Stimulated activated CD4-positive, alpha-beta T cell treated with anti-CD3 and anti-CD28 coated beads, TNF-alpha, amount 100 ng/mL, for 24 hours (primary cell): ENCODE measurements at places on chromosomes 16 and 17.

GRCh38 chr16:30948667-30949649, at the start of gene ORAI3:
TSS of gene ORAI3 (plus strand) at chr16:30949068. CDS start at chr16:30949290, 222 bp downstream.
- no peak for DNase-seq

- DNase-seq: no peak
Observed at GRCh38 chr17:81927152-81927652, 333 bp downstream of the MAFG start.

DNA sequence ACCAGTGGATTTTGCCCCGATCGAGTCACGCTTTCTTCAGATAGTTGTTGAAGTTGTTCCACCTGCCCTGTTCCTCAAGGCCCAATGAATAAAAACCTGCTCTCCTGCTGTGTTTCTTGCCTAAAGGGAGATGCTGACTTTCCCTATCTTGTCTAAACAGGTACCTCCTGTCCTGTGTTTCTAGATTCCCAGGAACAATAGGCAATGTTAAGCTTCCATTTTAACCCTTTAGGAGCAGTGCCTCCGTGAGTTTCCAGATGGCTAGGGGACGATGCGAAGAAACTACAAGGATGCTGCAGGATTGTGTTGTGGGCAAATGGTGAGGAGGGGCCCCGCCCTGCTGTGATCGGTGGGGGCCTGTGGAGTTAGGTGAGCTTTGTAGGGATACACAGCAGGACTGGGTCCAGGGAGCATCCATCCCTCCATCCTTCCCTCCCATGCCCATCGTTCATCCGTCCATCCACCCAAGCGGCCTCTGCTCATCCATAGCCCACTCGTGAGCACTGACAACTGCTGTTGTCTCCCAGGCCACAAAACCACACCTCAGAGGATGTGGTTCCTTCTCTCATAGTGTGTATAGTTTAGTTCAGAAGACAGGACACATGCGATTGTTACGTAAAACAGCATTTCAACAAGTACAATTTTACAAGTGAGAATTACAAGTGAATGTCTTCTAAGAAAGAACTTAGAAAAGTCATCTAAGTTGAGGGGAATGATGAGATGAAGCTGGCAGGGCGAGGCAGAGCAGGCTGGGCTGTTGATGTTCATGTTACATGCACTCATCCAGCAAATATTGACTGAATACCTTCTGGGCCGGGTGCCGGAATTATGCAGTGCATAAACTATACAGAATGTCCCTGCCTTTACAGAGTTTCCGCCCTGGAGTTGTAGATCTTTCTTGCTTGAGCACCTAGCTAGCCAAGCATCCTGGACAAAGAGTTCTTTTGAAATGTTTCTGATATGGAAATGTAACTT, 5.2 kb downstream of the ARSG start:
- DNase-seq: peak; percentile 24

DNA sequence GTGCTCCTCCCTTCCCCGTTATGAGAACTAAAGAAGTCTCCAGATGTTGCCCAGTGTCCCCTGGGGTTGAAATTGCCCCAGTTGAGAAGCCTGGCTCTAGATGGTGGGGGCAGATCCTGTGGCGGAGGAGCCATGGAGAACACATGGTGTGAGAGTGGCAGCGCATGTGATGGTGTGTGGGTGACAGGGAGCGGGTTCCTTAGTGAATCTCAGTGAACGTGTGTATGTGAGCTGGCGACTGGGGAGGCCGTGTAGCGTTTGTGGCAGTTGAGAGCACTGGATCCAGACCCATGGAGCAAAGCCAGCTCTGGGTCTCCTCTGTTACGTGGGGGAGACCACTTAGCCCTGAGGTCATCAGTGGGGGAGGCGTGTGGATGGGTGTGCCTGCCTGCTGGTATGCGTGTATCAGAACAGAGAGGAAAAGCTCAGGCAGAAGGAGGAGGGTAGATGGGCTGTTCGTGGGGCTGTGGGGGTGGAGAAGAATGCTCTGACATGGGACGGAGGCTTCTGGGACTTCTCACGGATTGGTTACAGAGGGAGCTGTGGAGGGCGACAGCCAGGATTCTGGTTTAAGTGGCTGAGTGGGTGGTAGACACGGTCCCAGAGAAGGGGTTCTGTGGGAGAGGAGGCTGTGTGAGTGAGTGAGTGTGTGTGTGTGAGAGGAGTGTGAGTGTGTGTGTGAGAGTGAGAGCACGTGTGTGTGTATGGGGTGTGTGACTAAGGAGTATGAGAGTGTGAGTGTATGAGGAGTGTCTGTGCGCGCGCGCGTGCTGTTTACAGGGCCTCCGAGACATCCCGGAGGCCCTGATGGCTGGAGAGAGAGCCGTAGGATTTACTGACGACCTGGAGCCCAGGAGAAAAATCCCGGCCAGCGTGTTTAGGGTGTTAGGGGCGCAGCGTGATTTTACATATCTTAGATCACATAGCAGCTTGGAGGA, 193.8 kb downstream of the SNX29 start:
- DNase-seq: no peak

- DNase-seq: no peak
Observed at GRCh38 chr17:45825792-45826191, 18.9 kb upstream of the SPPL2C start.

- peak; percentile 3 for DNase-seq
Observed at GRCh38 chr17:68057531-68057952, 22.0 kb downstream of the KPNA2 start.

DNA sequence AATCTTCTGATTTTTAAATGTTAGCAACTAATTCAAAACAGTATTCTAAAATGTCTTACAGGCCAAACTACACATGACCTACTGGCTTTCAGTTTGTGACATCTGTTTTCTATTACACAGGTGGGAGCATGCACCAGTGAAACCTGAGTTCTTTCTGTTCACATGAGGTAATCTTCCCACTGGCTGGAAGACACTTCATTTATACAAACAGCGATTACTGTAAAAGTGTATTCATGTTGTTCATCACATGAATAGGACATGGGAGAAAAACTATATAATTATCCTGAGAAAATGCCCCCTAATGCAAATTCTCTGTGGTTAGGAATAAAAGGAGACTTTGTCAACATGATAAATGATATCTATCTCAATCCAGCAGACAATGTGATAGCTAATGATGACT, 11.1 kb upstream of the PIK3R5 start:
- DNase-seq: no peak

DNA sequence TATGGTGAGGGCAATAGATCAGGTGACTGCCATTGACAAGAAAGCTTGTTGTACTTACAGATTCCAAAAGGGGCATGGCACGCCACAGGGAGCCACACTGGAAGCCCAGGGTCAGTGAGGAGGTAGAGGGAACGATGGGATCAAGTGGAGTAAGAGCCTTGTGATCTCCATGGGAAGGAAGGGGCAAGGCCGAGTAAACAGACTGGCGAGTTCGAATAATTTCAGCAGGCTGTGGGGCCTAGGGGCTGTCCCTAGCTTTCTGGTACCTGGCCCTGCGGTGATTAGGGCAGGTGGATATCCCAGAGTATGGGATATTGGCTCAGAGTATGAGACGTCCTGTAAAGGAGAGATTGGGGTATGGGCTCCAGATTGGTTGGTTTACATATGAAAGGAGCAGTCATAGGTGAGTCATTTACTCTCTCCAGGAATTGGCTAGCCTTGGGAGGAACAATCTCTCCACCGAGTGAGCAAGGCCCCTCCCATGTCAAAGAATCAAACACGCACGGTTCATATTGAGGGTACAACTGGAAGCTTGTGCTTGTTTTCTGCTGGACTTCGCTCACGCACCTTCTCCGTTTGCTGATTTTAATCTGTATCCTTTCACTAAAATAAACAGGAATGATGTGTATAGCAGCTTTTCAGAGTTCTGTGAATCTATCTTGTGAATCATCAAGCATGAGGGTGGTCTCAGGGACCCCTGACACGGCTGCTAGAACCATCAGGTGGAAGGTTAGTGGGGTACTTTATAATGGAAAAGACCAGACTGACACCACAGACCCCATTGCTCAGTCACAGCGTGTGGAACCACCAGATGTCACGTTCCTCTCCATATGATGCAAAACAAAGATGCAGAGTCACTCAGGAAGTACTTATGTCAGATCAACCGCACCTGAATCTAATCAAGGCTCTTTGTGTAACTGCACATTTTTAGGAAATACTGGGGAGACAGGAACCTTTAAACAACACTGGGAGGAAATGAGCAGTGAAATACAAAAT, 27.9 kb downstream of the GABARAPL2 start:
- no peak for DNase-seq

GRCh38 chr17:59870482-59870881, 22.3 kb downstream of the TUBD1 start:
- no peak for DNase-seq

DNA sequence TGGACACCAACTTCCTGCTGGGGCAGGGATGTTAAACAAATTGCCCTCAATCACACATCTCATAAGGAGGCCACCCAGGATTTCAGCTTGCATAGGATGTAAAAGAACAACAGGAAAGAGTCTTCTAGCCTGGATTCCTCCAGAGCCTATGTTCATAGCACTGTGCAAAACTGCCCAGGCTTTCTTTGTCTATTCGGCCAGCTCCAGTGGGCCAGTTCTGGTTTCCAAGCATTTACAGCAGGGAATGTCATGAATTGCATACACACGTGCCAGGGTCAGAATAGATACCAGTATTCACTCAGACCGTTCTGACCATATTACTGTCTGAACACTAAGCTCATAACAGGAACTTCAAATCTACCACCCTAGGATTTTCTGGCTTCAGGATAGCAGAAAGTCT, 273.2 kb downstream of the CDH8 start:
- no peak for DNase-seq

- no peak for DNase-seq
Observed at GRCh38 chr17:3966720-3967363, 2.6 kb upstream of the ATP2A3 start.

- no peak for DNase-seq
Observed at GRCh38 chr16:21950782-21951521, 2.2 kb upstream of the UQCRC2 start.

DNA sequence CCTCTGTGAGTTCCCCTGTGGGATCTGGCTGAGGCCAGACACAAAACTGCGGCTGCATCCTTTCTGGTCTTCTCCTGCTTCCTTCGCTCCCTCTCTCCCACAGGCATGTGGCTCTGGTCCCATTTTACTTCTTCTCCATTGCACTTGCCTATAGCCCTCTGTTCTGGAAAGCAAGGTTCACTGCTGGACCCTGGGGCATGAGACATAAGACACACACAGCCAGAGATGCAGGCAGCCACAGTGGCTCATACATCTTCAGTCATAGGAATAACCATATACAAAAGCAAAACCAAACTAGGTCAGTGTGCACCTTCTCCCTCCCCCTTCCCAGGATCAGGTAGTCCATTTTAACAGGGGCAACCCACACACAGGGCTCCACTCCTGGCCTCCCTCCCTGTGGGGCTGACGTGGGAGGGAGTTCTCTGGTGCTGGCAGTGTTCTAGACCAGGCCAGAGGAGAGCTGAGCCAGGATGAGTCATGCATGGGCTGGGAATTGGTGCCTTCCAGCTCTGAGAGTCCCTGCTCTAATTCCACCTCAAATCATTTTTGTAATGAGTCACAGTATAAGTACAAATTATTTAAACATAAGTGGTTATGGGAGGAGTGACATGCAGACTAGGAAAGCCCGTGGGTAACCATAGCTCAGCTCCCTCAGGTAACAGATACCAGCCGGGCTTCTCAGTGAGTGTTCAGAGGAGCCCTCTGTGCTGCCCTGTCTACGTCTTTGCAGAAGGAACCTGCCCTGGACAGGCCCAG, 58.0 kb downstream of the ASIC2 start:
- no peak for DNase-seq

GRCh38 chr16:58125781-58126335, 3.3 kb downstream of the CFAP20 start:
- DNase-seq: no peak

- no peak for DNase-seq
Observed at GRCh38 chr16:89572485-89573205, 2.9 kb upstream of the CPNE7 start.

- DNase-seq: no peak
Observed at GRCh38 chr16:54657058-54657708, 273.5 kb upstream of the IRX5 start.

GRCh38 chr16:67561824-67562525, 351 bp upstream of the CTCF start:
- peak; percentile 92 for DNase-seq

DNA sequence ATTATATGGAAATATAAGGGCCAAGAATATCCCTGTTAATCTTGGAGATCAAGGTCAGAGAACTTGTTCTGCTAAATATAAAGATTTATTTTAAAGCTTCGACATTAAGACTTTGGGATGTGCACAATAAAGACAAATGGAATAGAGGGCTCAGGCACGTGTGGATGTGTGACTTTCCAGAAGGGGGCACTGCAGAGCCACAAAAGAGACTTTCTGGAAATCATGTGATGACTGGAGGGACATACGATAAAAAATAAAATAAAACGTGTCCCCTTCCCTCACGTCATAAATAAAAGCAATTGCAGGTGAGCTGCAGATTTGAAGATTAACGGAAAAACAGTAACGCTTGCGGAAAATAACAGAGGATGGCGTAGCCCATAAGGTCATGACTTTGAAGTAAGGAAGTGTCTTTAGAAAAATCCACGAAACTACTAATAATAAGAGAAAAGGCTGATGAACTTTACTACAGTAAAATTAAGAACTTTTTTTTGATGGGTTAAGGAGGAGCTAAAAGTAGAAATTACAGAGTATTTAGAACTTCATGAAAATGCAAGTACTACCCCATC, 9.4 kb upstream of the ENGASE start:
- DNase-seq: peak; percentile 42

DNA sequence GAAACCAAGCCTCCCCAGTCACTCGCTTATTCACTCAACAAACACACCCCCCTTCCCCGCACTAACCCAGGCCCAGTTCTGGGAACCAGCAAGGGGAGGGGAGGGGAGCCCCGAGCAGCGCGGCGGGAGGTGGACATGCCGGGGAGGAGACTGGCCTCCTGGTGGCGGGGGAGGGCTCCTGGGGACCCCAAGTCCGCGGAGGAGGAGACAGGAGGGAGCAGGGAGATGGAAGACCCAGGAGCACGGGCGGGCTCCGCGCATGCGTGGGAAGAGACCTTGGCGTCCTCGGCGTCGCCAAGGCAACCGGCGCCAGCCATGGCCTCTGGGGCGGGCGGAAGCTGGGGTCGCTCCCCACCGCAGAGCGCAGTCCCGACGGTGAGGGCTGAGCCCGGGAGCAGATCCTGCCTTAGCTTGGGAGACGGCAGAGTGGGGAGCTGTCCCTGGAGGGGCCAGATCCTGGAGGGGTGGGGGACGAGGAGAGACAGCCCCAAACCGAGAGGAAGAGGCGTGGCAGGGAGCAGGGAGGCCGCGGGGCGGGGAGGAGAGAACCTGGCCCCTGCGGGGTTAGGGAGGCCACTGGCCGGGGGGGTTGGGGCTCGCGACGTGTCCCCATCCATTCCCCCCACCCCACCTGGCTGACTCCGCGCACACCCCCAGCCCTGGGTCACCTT, at the start of gene PRR29:
PRR29 (plus strand) TSS at position 302 of the 671 bp plus-strand sequence; CDS start at position 316, 14 bp downstream.
- DNase-seq: peak; percentile 72

DNA sequence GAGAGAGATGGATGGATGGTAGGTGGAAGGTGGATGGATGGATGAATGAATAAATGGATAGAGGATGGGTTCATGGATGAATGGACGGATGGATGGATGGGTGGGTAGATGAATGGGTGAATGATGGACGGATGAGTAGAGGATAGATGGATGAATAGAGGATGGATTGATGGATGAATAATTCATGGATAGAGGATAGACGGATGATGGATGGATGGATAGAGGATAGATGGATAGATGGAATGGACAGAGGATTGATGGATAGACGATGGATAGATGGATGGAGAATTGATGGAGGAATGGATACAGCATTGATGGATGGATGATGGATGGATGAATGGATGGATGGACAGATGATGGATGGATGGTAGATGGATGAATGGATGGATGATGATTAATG, 91.7 kb downstream of the MYH11 start:
- DNase-seq: no peak
